Bronchial epithelial cell (primary cell): ENCODE measurements at places on chromosomes 3 and 15.

DNA sequence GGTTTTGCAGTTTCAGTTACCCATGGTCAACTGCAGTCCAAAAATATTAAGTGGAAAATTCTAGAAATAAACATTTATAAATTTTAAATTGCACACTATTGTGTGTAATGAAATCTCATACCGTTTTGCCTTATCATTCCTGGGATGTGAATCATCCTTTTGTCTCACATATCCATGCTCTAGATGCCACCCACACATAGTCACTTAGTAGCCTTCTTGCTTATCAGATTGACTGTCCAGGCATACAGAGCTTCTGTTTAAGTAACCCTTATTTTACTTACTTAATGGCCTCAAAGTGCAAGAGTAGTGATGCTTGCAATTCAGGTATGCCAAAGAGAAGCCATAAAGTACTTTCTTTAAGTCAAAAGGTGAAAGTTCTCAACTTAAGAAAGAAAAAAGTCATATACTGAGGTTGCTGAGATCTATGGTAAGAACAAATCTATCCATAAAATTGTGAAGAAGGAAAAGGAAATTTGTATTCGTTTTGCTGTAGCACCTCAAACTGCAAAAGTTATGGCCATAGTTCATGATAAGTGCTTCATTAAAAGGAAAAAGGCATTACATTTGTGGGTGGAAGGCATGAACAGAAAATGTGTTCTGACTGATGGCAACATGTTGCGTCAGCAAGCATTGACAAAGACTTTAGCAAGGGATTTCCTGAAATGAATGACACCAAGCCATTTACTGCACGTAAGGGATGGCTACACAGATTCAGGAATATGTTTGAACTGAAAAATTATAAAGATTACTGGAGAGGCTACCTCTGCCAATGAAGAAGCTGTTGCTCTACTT lies 43.8 kb downstream of the SPATA16 start:
- peak; percentile 53 for DNase-seq

DNA sequence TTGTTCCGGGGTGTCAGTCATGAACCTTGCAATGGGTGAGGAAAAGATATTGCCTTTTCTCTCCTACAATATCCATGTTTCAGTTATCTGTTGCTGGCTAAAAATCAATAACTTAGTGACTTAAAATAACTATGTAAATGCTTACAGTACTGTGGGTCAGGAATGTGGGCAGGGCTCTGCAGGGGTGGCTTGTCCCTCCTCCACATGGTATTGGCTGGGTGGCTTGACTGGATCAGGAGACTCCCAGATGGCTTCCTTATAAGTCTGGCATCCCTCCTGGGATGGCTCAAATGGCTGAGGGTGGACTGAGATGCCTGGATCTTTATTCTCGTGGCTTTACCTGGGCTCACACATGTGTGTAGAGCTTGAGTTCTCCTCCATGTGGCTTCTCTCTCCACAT lies 47.5 kb downstream of the GTPBP8 start:
- DNase-seq, result no peak

DNA sequence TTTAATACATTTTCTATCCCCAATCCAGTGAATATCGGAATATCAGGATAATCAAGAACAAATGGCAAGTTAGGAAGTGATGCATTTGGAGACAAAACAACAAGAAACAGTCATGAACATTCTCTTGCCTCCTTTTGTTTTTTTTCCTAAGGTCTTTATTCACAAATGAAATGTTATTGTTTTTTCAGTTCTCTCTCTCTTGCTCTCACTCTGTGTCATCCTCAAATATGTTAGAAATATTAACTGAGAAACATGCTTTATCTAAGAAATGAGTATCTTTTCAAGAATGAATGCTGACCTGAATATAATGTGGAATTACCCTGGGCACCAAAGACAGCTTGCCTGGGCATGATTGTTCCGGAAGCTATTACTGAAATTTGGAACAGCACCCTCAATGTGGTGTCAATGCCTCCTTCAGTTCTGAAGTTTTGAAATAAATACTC lies 51.3 kb downstream of the RBMS3 start:
- peak; percentile 91 for DNase-seq

GRCh38 chr3:16439163-16439847 lies 74.2 kb downstream of the RFTN1 start:
- DNase-seq, result no peak

DNA sequence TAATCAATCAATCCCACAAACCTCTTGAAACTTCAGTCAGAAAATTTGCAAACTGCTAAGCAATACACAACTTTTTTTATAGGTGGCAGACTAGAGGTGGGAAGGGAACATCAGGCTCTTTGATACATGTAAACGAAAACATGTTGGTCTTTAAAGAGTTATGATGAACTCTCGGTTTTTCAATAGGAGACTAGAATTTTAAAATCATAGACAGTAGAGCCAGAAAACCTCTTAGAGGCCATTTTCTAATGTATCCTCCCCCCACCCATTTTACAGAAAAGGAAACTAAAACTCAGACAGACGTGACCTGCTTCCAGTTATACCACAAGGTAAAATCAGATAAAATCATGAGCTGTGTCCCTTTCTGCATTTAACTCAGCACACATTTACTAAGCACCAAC lies 179.1 kb upstream of the LPP start:
- no peak for DNase-seq

DNA sequence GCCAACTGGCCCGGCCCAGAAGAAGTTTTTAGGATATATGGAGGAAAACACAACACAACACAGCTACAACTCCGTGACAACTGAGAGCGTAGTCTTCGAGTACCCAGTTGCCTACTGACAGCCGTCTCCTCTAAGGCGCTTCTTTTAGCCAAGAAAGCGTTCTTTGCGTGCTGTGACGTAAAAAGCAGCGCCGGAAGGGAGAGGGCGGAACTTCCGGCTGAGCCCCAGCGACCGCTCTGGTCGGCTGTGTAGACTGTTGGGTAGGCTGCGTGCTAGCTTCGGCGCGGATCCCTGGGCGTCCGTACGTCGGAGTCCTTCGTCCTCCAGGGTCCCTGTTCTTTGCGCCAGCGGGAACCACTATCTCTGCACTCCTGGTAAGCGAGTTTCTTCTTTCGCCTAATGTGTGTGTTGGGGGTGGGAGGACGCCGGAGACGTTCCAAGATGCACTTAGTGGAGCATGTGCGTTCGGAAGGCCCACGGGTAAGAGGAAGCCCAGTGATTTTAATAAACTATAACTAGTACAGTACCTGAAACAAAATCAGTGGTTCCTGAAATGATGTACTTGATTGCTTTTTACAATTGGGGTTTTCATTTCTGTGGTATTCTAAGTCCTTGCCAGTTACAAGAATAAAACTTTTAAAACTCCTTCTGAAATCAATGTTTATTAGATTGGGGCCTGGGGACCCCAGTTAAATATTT lies at the start of gene TRMT10C:
TRMT10C (plus strand) TSS at position 239 of the 699 bp plus-strand sequence. CDS start 2,914 bp downstream, outside the sequence.
- DNase-seq, result peak; percentile 89

- no peak for DNase-seq
Observed at GRCh38 chr3:168738527-168739325, 643.0 kb upstream of the GOLIM4 start.

GRCh38 chr15:35912196-35912595 lies 366.2 kb upstream of the DPH6 start:
- peak; percentile 35 for DNase-seq

- DNase-seq, result peak; percentile 21
Observed at GRCh38 chr3:115512565-115513415, 110.5 kb upstream of the GAP43 start.

- peak; percentile 23 for DNase-seq
Observed at GRCh38 chr15:43209059-43209824, 11.6 kb downstream of the EPB42 start.

DNA sequence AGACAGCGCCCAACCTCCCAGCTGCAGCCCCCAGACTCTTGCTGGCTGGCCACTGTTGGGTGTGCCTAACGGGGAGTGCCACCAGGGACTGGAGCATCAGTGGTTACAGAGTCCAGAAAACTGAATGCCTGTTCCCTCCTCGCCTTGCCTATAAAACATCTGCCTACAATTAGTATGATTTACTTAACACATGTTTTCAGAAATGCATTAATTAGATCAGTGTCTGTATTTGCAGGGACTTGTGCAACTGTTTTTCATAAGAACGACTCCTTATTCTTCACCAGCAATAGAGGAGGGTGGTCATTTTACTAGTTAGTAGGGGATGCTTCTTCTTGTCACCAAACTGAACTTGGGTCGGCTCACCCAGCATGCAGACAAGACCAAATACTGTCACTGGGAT lies 248.7 kb downstream of the GABRG3 start:
- no peak for DNase-seq
